Hippocampal formation (tissue), 2 donors: ENCODE measurements at places on chromosomes 11 and 22.

DNA sequence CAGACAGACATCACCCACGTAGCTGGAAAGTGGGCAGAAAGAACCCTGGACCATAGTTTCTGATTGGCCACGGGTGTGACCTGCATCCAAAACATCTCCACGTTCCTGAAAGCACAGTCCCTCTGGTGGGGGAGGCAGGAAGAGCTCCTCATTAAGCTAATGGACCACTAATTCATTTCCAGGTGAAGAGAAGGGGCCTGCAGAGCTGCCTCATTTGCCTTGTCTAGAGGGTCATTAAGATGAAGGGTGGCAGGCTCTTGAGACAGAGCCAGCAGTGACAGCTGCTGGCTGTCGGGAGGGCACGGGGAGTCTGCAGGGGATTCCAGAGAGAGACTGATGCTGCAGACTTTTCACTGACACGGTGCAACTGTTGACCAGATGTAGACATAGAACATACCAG lies 149.6 kb upstream of the OPCML start:
- no peak for DNase-seq

DNA sequence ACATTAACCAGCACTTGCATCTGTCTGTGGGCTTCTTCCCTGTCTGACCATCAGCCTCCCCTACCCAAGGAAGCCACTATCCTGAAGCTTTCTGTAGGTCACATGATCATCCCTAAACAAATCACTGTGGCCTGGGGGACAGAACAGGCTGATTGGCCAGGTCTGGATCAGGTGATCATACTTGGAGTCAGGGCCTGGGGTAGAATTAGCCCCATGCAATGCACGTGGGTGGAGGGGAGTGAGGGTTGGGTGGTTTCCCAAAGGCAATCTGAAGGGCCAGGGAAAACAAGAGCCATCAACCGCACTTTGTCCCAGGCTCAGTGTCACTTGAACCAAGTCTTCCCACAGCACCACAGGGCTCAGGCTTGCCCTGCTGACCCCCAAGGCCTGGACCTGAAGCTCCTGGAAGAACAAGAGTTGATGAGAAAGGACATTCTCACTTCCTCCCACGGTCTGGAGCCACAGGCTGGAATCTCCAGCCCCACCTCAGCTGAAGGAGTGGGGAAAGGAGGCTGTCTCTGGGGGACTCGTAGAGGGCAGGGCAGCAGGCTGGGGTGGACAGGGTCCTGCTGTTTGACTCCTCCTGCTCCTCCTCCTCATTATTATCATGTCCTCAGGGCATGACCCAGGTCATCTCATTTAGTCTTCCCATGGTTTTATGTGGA lies 31.5 kb upstream of the TSPAN18 start:
- no peak for DNase-seq

DNA sequence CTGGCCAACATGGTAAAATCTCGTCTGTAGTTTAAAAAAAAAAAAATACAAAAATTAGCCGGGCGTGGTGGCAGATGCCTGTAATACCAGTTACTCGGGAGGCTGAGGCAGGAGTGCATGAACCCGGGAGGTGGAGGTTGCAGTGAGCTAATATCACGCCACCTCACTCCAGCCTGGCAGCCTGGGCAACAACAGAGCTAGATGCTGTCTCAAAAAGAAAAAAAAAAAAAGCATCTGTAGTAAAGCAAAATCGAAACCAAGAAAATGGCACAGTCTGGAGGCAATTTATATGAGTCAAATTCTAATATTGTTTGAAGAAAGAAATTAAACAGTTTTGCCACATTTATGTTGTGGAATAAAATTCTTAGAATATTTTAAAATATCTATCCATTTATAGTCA lies 365.0 kb upstream of the CHORDC1 start:
- DNase-seq = no peak

GRCh38 chr11:91303749-91304148 lies 920.9 kb upstream of the FAT3 start:
- no peak for DNase-seq

DNA sequence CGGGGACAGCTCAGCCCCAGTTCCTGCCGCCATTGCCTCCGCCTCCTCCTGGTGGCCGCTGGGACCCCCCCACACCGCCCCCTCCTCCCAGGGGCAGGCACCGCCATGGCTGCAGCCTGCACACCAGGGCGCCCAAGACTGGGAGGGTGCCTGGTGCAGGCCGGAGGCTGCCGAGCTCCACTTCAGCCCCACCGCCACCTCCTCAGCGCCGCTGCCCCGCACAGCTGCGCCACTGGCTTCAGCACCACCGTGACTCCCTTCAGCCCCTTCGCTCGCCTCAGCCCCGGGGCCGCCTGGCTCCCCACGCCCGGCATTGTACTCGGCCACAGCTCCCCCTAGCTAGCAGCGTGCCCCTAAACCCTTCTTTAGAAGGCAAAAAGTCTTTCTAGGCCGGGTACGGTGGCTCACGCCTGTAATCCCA lies 131.1 kb downstream of the CRYBB2 start:
- DNase-seq = no peak

GRCh38 chr11:90321018-90321417 lies 98.2 kb upstream of the CHORDC1 start:
- no peak for DNase-seq

DNA sequence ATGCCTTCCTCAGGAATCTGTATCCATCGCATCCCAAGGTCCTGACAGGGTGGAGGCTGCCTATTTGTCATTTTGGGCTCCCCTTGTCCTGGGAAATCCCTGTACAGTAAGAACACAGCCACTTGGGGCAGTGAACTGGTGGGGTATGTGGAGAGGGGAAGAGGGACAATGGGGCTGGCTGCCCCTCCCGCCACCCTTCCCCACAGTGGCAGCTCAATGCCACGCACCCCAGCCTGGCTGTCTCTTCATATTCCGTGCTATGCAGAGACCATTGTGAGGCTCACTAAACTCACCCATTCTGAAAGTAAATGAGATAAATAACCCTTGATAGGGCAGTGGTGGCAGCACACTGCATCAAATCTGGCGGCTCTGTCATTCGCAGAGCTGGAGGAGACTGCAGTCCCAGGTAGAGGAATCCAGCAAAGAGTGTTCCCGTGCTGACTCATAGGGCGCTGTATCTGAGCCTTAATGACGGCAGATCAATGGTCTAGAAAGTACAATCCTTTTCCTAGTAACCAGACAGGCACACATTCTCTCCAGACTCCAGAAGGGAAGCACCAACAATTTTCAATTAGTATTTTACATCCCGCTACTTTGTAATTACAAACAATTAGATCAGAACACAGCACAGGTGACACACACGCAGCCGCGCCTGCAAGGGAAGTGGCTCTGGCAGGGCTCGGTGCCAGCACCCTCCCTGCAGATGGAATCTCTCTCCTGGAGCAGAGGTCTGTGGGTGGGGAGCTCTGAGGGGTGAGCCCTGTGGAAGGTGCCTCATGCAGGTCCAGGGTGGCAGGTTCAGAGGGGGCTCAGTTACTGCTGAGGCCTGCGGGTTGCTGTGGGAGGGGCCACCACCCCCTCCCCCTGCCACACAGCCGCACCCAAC lies 167.9 kb upstream of the B3GAT1 start:
- DNase-seq = no peak

DNA sequence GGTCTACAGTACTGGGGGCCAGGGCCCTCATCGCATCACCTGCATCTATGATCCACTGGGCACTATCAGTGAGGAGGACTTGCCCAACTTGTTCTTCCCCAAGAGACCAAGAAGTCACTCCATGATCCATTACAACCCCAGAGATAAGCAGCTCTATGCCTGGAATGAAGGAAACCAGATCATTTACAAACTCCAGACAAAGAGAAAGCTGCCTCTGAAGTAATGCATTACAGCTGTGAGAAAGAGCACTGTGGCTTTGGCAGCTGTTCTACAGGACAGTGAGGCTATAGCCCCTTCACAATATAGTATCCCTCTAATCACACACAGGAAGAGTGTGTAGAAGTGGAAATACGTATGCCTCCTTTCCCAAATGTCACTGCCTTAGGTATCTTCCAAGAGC lies 3.8 kb upstream of the PPFIBP2 start:
- DNase-seq = no peak

- DNase-seq = no peak
These were observed 1282.9 kb downstream of the TBC1D22A start for GRCh38 chr22:48045369-48045768.

DNA sequence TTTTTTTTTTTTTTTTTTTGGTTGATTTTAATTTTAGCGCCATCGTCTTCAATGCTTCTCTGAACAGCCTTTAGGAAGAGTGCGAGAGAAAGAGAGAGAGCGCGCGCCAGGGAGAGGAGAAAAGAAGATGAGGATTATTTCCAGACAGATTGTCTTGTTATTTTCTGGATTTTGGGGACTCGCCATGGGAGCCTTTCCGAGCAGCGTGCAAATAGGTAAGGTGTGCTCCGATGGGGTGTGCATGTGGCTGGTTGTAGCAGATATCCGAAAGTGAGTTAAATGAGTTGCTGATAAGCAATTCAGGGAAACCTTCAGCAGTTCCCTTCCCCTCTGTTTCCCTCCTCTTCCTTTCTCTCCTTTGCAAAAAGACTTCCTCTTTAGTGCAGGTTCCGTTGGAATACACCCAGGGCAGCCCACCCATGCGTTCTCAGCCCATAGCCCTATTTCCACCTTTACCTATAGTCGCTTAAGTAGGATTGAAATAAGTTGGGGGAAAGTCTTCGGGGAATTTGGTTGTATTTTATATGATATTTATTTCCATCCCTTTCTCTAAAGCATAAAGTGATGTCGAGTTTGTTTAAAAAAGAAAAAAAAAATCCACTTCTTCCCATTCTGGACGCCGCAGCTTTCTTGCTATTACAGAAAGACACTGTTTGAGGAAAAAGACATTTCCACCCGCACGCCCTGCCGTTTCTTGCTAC lies 1.1 kb downstream of the GRIA4 start:
- no peak for DNase-seq

DNA sequence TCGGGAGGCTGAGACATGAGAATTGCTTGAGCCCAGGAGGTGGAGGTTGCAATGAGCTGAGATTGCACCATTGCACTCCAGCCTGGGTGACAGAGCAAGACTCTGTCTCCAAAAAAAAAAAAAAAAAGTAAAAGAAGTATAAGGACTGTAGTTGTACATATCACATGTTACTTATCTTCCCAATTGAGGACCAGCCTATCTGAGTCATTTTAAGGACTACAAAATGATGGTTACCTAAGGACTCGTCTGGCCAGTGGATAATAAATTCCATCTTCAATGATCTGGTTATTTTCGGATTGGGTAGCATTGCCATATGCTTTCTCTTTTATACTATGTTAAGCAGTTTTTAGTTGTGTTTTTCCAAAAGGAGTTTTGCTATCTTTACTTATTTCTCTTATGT lies 55.3 kb downstream of the PPFIA1 start:
- DNase-seq = no peak

DNA sequence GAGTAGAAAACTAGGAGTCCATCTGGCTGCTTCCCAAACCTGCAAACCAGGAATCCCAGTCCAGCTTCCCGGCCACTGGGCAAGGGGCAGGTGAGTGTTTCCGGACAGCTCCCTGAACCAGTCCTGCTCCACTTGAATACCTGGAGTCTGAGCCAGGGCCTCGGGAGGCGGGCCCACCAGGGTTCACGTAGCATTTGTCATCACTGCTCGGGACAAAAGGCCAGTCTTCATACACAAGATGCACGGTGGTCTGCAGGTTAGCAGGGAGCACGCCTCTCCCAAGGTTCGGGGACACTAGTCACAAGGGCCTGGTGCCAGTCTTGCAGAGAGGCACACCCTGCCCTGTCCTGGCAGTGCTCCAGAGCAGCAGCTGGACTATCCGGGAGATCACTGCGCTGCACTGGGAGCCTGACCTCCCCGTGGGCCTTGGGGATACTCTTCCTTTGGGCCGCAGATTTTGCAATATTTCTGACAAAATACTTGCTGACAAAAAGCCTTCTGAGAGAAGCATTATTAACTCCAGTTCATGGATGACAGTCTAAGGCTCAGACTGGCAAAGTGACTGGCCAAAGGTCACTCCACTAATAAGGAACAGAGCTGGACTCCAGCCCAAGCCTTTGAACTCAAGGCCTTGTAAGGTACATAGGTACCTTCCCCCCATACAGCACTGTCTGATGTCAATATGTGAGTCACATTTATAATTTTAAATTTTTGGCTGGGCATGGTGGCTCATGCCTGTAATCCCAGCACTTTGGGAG lies 25.1 kb downstream of the CD6 start:
- no peak for DNase-seq

DNA sequence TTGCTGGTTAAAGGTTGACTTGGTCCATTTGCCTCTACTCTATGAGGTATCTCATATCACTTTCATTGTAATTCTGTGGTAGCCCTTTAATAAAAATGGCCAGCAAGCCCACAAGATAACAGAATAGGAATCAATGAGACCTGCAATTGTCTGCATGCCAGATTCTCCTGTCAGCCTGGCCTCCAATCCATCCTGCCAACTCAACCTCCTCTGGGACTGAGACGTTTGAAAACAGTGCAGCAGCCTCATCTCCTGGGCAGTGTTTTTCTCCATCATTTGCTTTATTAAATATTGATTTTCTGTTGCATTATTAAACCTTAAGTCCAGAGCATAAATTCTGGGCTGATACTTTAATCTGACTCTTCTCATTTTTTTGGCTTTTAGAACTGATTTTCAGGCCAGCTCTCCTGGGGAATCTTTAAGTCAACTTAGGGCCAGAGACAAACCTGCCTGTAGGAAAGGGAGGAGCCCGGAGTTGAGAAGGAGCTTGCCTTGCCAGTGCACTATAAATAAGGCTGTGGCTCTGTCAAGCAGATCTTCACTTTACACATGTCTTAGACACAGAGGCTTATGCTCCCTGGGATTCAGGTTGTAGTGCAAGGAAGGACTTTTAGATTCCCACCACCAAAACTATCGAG lies 798.0 kb downstream of the NTM start:
- no peak for DNase-seq

GRCh38 chr11:2990617-2991451 lies 1.3 kb downstream of the NAP1L4 start:
- no peak for DNase-seq

- no peak for DNase-seq
These were observed 76.4 kb downstream of the TMEM135 start for GRCh38 chr11:87114093-87114492.

DNA sequence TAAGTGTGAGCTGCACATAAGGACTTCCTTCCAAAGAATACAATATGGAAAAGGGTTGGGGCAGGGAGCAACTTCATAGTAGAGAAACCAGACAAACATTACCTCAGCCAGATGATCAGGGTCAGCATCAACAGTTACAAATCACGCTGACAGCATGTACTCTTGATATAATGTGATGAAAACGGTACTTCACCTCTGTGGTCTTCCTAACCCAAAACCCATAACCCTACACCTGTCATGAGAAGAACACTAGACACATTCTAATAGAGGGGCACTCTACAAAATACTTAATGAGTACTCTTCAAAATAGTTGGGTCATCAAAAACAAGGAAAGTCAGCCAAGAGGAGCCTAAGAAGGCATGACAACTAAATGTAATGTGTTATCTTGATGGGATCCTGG lies 43.9 kb downstream of the RRAS2 start:
- DNase-seq = no peak

DNA sequence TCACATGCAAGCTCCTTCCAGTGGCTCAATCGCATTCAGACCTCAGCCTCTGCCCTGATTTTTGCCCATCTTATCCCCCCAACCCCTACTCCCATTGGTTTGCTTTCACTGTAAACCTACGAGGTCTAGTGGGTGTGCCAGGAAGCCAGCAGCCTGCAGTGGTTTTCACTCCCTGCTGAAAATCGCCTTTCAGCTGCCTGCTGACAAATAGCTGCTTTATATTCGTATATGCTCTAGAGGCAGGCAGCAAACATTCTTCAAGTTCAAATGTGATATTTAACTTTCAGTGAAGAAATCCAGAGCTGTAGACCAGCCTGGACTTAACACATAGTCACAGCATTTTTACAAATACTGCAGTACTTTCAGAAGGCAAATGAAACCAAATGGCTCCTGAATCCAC lies 92.8 kb upstream of the APOA1 start:
- no peak for DNase-seq

- peak; percentile 47 for DNase-seq
These were observed 1.7 kb downstream of the HPX start for GRCh38 chr11:6438979-6439571.
